Muscle of leg (tissue), 16 donors: ENCODE measurements at places on chromosomes 16 and 17. TPM values are rescaled to one million over a fixed set of nuclear protein-coding genes. Genes with fewer than 3 reads are reported as not detected.
A peak's percentile ranks its signal among the peaks of the same experiment; 100 is the strongest.

DNA sequence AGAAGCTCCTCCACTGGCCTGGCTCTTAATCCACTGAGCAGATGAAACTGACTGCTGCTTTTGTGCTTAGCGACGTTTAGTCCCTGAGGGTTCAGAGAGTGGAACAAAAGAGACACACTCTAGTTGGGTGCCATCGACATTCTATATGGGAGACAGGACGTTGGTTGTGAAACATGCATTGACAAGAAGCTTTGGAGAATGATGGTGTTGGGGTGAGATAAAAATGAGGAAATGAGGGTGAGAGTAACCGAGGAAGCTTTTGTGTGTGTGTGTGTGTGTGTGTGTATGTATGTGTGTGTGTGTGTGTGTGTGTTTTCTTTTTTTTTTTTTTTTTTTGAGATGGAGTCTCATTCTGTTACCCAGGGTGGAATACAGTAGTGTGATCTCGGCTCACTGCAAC lies 89.5 kb downstream of the ABCC1 start:
- peaks cover 7% of the 10 kb centered on the region for H3K36me3 ChIP-seq
- no peak for DNase-seq
- H3K27ac ChIP-seq: no peak overlapping the region
- no peaks in the 10 kb centered on the region for H3K4me1 ChIP-seq

DNA sequence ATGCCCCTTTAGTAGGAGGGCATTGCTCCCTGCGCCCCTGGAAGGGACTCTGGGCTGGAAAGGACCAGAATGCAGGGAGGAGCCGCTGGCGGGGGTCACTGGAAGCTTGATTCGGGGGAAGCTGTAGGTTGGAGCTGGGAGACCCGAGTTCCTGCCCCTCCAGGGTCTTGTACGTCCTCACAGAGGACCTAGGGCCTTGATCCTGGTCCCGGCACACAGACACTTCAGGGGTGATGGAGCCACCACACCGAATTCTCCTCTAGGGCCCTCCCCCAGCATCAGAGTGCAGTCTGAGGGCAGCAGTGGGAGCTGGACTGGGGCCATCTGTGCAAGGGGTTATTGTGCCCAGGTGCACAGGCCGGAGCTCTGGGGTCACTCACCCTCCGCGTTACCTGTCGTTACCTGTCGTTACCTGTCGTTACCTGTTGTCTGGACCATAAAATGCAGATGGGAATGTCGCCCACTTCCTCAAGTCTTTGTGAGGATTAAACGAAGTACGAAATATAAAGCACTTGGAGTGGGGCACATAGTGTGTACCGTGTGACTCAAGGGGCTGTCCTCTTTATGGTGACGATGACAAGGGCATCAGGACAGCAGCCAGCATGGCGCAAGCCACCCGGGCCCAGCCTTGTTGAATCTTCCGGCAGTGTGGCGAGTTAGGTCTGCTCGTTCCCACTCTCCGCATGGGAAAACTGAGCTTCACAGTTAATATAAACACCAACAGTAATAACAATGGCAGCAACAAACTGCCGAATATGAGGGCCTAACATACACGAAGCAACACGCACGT lies 48.6 kb downstream of the CMIP start:
- H3K4me1 ChIP-seq: peaks cover 77% of the 10 kb centered on the region
- peak overlapping the region; percentile 75 for H3K27ac ChIP-seq
- DNase-seq: no peak

GRCh38 chr16:48176635-48177408 lies 21.0 kb upstream of the ABCC12 start:
- H3K36me3 ChIP-seq: no peaks in the 10 kb centered on the region
- H3K27ac ChIP-seq: no peak overlapping the region
- H3K27me3 ChIP-seq: no peaks in the 10 kb centered on the region
- H3K4me3 ChIP-seq: no peak overlapping the region
- H3K4me1 ChIP-seq: no peaks in the 10 kb centered on the region
- DNase-seq: no peak

DNA sequence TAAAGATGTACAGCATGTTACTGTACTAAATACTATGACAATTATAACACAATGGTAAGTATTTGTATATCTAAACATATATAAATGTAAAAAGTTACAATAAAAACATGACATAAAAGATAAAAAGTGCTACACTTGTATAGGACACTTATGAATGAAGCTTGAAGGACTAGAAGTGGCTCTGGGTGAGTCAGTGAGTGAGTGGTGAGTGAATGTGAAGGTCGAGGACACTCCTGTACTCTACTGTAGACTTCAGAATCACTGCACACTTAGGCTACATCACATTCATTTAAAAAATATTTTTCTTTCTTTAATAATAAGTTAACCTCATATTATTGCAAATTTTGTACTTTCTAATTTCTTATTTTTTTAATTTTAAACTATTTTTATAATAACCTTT lies 1476.7 kb upstream of the CDH8 start:
- H3K4me1 ChIP-seq: no peaks in the 10 kb centered on the region
- no peak for DNase-seq
- H3K27me3 ChIP-seq: no peaks in the 10 kb centered on the region
- H3K4me3 ChIP-seq: no peak overlapping the region

DNA sequence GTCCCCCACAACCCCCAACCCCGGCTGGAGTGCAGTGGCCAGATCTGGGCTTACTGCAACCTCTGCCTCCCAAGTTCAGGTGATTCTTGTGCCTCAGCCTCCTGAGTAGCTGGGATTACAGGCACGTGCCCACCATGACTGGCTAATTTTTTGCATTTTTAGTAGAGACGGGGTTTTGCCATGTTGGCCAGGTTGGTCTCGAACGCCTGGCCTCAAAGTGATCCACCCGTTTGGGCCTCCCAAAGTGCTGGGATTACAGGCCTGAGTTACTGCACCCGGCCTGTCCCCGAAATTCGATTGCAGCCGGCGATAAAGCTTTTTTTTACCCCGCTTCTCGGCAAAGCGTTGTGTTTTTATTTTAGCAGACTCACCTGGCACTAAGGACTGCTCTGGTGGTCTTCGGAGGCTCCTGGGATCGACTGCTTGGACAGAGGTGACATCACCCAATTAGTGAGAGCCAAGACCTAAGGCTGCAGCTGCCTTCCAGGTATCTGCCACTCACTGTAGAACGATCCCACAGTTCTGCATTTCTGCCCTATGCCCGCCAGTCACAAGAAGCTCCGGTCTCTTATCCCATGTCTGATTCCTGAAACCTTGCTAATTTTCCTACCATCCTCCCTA lies 82.2 kb upstream of the ARL4D start:
- no peaks in the 10 kb centered on the region for H3K27me3 ChIP-seq
- H3K27ac ChIP-seq: no peak overlapping the region
- no peaks in the 10 kb centered on the region for H3K4me1 ChIP-seq
- DNase-seq: peak; percentile 54
- H3K4me3 ChIP-seq: no peak overlapping the region

GRCh38 chr17:52271781-52272180 lies 113.3 kb upstream of the CA10 start:
- H3K27me3 ChIP-seq: no peaks in the 10 kb centered on the region
- no peaks in the 10 kb centered on the region for H3K4me1 ChIP-seq
- H3K4me3 ChIP-seq: no peak overlapping the region
- H3K36me3 ChIP-seq: no peaks in the 10 kb centered on the region
- no peak overlapping the region for H3K27ac ChIP-seq

DNA sequence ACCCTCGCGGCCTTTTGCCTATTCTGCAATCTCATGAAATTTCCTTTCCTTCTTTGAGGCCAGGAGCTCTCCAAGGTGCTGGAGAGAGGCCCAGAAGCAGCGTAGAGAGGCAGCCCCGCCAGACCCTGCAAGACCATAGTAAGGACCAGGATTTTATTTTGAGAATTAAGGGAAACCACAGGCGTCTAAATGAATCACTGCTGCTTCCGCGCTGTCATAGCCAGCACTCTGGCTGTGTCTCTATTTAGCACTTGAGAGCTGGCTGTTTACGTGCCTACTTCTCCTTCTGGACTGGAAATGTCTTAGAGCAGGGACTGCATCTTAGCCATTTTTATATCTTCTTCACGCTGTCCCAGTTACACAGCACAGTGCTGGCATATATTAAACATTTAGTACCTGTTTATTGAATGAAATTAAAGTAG lies 37.6 kb upstream of the PIRT start:
- no peaks in the 10 kb centered on the region for H3K27me3 ChIP-seq
- H3K27ac ChIP-seq: no peak overlapping the region
- no peaks in the 10 kb centered on the region for H3K4me1 ChIP-seq
- H3K36me3 ChIP-seq: no peaks in the 10 kb centered on the region
- peak; percentile 73 for DNase-seq

GRCh38 chr17:47244697-47245096 lies 8.9 kb upstream of the ITGB3 start:
- peaks cover 15% of the 10 kb centered on the region for H3K4me1 ChIP-seq
- H3K27ac ChIP-seq: no peak overlapping the region
- DNase-seq: peak; percentile 91
- no peak overlapping the region for H3K4me3 ChIP-seq
- H3K36me3 ChIP-seq: no peaks in the 10 kb centered on the region

DNA sequence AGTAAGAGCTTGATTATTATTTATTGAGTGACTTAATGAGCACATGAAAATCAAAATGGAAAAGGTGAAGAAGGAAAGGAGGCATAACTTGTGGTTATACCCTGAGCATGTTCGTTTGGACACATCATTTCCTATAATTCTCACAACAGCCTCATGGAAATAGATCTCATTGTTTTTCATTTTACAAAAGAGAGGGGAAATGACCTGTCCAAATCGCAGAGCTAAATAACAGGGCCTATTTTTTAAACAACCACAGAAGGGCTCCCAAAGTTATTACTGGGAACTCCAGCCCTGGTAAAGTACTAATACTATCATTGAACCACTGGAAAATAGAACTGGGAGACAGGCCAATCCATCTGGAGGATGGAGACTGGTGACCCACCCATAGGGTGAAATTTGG lies 317.7 kb upstream of the C16orf82 start:
- H3K4me3 ChIP-seq: no peak overlapping the region
- H3K27me3 ChIP-seq: no peaks in the 10 kb centered on the region

DNA sequence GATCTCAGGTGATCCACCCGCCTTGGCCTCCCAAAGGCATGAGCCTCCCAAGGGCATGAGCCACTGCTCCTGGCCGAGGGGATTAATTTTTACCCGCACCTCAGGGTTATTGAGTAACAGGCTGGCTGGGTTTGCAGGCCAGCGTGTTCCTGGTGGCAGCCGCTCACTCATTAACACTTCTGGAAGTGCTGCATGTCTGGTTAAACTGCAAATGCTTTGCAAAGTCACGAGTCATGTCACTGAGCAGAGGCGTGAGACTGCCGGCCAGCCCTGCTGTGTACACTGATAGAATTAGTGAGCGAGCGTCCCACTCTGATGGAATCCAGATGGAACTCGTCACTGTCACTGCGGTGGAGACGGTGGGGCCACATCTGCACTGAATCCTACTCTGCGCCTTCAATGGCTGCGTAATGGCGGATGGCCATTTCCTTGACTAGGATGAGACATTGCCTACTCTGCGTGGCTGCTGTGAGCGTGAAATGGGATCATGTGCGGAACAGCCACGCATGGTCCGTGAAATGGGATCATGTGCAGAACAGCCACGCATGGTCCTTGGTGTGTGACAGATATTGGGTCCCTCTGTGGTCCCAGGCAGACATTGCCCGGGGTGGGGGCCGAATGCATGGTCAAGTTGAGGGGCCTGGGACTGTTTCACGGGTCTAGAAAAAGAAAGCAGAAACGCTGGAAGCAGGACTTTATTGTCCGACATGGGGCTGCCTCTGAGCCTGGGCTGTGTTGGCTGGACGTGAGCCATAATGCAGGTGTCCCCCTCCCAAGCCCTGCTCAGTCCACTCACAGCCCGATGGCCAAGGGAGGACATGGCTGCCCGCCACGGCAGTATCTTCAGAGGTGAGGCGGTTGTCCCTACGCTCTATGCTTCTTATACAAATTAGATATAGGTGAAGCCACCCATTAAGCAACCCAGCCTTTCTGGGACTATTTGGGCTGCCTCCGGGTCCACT lies 740 bp upstream of the SLC5A10 start:
- peaks cover 6% of the 10 kb centered on the region for H3K27me3 ChIP-seq
- no peaks in the 10 kb centered on the region for H3K4me1 ChIP-seq
- H3K4me3 ChIP-seq: no peak overlapping the region
- no peak overlapping the region for H3K27ac ChIP-seq

DNA sequence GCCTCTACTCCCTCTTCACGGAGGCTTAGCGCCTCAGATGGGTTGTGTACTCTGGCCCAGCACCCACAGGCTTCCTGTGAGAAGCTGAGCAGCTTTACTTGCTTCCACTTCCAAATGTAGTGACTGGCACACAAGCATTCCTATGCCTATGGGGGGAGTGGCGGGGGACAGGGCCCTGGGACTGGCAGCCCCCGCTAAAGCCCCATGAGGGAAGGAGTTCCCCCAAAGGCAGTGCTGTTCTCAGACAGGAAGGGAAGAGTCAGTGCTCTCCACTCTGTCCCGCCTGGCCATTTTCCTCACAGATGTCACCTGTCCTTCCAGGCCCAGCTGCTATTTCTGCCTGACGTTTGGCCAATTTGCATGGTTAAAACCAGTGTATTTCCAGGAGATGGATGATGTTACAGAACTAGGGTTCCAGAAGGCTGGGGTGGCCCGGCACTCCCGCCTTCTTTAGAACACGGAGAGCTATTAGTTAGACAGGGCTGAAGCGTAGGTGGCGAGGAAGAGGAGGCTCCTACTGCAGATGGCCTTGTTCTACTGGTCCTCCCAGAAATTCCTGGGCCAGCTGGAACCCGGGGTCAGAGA lies 83.9 kb upstream of the FBXO47 start:
- H3K4me3 ChIP-seq: no peak overlapping the region
- peaks cover 6% of the 10 kb centered on the region for H3K4me1 ChIP-seq

GRCh38 chr17:81230043-81230820 lies 7.5 kb upstream of the CEP131 start:
- no peak overlapping the region for H3K4me3 ChIP-seq
- DNase-seq: no peak
- no peaks in the 10 kb centered on the region for H3K27me3 ChIP-seq
- peaks cover 47% of the 10 kb centered on the region for H3K36me3 ChIP-seq
- peaks cover 18% of the 10 kb centered on the region for H3K4me1 ChIP-seq

- peaks cover 57% of the 10 kb centered on the region for H3K4me1 ChIP-seq
- peaks cover 6% of the 10 kb centered on the region for H3K27me3 ChIP-seq
- H3K36me3 ChIP-seq: peaks cover 43% of the 10 kb centered on the region
- H3K27ac ChIP-seq: no peak overlapping the region
- no peak overlapping the region for H3K4me3 ChIP-seq
- peak; percentile 54 for DNase-seq
Measured at GRCh38 chr17:65553646-65554552, 7.5 kb downstream of the AXIN2 start.

DNA sequence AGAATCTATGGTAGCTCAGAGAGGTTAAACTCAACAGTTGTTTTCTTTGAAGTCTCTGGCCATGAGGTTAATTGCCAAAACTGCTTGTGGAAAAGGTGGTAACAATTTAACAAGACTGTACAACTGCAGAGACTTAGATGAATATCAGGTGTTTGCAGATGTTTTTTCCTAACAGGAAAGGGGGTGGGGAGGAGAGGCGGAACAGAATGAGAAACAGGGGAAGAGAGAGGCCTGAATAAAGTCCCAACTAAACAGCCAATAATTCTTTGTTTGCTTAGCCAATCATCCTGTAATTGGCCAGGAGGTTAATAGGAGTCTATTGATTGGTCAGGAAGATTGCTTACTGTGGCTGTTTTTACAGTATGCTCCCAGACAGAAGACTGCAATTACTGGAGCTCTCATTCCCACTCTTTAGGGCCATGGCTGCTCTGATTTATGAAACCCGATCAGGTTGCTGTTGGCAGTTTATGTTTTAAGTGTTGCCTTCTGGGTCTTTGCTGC lies 249.7 kb upstream of the TBX2 start:
- H3K27me3 ChIP-seq: no peaks in the 10 kb centered on the region
- DNase-seq: no peak
- no peak overlapping the region for H3K4me3 ChIP-seq
- no peak overlapping the region for H3K27ac ChIP-seq
- H3K4me1 ChIP-seq: peaks cover 10% of the 10 kb centered on the region

MYH8 gene
- 1,461 TPM for total RNA-seq

SLC16A13 gene
- 0.18 TPM for total RNA-seq

CHST4 gene
- 0.04 TPM for total RNA-seq

ITGAL gene
- total RNA-seq: 0.89 TPM
